Naive B cell (primary cell): ENCODE measurements at places on chromosomes 5 and 9.
A peak's percentile ranks its signal among the peaks of the same experiment; 100 is the strongest.

- no peak for DNase-seq
Observed at GRCh38 chr9:129225815-129226214, 47.8 kb upstream of the IER5L start.

DNA sequence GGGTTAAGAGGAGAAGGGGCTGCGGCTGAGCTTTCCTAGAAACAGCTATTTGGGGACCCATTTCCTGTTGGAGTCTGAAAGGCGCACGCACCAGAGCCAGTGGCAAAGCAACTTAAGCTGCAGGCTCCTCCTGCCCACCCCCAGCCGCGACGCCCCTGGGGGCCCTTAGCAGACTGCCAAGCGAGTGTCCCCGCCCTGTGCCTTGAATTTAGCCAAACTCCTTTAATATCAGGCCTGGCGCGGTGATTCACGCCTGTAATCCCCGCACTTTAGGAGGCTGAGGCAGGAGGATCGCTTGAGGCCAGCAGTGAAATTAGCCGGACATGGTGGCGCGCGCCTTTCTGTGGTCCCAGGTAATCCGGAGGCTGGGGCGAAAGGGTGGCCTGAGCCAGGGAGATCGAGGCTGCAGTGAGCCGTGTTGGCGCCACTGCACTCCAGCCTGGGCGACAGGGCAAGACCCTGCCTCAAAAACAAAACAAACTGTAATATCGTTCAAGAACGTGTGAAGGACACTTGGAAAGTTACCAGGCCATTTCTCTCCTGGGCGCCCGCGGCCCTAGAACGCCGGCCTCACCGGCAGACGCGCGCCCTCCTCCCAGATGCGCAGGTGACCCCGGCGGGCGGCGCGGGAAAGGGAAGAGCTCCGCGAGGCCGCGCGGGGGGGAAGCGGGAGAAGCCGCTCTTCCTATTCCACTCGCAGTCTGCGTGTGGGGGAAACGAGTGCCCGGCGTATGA is 1.0 kb upstream of the F2R start:
- DNase-seq: no peak

DNA sequence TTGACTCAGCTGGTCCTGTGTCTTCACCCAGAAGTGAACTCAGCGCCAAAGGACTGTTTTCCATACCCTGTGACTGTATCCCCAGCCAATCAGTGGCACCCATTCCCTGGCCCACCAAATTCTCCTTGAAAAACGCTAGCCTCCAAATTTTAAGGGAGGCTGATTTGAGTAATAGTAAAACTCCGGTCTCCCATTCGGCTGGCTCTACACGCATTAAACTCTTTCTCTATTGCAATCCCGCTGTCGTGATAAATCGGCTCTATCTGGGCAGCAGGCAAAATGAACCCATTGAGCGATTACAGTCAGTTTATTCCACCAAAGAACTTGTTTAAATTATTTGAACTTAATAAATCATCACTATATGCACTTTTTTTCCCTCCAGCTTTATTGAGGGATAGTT is 55.9 kb upstream of the PPP1R26 start:
- DNase-seq: no peak

- DNase-seq: no peak
Observed at GRCh38 chr5:53578854-53579253, 18.4 kb downstream of the NDUFS4 start.

GRCh38 chr5:157479612-157480510 is 19.8 kb downstream of the NIPAL4 start:
- DNase-seq: no peak

DNA sequence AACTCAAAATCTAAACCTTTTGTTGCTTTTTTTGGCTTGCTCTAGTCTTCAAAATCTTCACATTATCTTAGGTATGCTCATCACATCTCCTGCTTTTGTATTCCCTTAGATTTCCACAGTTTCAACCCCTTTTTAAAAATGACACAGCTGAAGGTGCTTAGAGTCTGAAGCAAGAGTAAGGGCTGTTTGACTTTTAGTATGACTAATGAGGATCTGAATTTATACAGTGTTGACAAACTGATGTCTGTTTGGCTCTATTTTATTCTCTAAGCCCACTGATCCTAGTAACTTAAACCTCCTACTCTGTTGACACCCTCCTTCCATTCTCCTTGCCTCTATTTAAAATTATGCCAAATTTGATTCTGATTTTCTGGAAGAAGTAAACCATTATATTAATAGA is 200.1 kb downstream of the MCTP1 start:
- no peak for DNase-seq

DNA sequence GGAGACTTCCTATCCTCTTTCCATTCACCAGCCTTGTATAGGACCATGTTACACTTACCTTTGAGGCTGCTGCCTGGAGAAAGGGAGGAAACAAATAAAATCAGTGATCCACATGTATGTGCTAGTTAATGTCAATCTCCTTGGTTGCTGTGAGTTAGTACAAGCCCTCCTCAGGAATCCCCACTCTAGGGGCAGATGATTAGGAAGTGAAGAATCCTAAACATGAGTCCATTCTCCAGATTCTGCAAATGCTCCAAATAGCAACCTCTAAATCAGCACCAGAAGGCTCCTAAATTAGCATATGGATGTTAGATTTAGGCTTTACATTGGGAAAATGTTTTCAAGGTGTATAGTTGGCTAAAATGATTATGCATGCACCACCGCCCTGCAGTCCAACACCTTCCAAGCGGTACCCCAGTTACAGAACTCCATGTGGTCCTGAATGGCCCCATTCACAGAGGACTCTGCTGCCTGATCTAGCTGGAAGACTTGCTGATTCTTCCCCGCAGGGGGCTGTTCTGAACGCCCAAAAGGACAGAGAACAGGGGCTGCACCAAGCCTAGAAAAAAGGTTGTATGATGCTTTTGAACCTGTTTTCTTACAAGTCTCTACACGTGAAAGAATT is 123.2 kb downstream of the TLE1 start:
- DNase-seq: no peak

- DNase-seq: no peak
Observed at GRCh38 chr9:89037891-89038290, 46.6 kb downstream of the S1PR3 start.

GRCh38 chr5:23994581-23995370 is 487.4 kb downstream of the PRDM9 start:
- DNase-seq: no peak

GRCh38 chr5:26847041-26847736 is 191.2 kb downstream of the CDH9 start:
- no peak for DNase-seq

DNA sequence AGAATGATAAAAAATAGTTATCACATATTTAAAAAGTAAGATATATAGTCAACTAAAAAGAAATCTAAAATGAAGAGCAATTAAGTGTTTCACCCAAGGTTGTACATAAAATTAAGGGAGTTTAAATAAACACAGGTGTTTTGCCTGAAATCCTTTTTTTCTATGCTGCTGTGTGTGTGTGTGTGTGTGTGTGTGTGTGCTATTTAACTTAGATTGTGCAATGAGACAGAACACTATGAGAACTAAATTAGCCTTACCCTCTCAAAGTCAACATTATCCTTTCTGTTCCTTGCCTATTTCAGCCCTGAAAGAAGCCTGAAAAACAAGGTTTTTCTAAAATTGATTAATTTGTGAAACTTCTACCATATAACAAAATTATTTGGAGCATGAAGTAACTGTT is 516.2 kb downstream of the ELAVL2 start:
- DNase-seq: no peak

DNA sequence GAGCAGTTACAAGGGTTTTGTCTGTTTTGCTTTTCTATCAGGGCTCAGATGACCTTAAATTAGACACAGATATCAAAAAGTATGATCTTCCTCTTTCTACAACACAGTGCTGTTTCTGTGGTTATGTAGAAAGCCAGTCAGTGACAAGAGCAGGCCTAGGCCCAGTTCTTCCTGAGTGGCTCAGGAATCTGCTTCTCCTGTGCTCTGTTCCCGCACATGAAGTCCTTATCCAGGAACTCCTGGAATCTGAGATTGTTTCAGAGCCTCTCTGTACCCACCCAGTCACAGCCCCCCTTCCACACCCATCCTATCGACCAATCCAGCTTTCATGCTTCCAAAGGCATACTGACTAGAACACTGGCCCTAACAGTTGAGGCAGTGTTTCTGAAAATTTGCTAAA is 40.4 kb upstream of the SMU1 start:
- DNase-seq: no peak

DNA sequence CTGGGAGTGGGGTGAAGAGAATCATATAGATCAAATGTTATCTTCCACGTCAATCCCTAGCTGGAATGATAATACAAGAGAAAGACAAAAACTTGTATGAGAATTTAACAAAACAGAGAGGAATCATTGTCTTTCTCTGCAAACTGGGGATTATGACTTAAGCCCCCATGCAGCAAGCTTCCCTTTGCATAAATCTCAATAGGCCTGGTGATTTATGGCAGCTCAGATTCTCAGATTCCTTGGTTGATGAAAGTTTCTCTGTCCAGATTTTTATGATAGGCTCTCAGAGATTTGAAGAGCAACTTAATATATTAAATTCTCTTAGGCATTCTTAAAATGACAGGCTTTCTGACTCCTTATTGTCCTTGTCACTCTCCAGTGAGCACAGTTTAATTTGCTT is 56.0 kb downstream of the RASGRF2 start:
- DNase-seq: no peak

- no peak for DNase-seq
Observed at GRCh38 chr5:154993461-154993860, 20.1 kb upstream of the KIF4B start.

DNA sequence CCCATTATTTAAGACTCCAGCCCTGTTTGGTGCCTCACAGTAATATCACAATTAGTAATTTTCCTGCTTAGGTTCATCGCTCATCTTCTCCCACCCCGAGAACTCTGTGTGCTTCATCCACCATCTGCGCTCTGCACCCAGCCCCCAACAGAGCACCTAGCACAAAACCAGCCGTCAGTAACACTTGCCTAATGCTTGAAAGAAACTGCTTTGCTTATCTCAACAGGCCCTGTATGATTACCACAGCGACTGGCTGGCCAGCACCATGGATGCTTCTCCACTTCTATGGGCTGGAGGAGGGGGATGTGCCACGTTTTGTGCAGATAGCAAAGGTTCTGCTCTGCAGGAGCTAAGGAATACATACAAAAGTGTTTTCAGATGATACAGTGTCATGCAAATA is 166.8 kb downstream of the SPOCK1 start:
- no peak for DNase-seq

DNA sequence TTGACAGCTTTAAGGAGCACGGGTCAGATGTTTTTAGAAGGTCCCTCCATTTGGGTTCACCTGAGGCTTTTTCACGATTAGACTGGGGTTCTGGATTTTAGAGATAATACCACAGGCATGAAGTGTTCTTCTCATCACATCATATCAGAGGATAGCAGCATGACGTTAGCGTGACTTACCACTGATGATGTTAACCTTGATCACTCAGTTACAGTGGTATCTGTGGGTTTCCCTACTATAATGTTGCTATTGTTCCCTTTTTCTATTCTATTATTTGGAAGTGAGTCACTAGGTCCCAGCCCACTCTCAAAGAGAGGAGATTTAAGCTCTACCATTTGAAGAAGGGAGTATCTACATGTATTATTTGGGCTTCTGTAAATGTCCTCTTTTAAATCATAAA is 300.0 kb downstream of the MAST4 start:
- no peak for DNase-seq

DNA sequence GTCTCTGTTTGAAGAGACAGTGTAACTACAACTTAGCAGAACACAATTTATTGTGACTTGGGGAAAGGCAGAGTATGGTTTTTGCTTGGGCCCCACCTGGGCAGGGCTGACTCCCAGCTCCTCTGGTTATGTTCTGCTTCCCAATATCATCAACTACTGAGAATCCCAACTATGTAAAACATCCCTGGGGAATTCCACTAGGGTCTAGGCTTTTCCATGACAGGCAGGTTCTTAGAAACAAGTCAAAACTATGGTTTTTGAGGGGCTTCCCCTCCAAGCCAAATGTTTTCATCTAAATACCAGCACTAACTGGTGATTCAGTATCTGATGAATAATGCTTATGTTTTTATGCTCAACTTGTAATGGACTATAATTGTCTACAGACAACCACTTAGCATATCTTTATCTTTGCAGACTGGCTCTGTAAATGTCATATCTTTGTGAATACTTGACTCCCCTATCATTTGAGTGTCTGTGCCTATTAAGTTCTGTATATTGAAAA is 409.5 kb downstream of the PDE4D start:
- no peak for DNase-seq

GRCh38 chr5:78763659-78764189 is 115.2 kb upstream of the LHFPL2 start:
- no peak for DNase-seq

GRCh38 chr9:83956086-83956435 is 24.0 kb downstream of the HNRNPK start:
- peak; percentile 38 for DNase-seq

- DNase-seq: no peak
Observed at GRCh38 chr9:33107762-33108161, 31.3 kb upstream of the SMU1 start.

- no peak for DNase-seq
Observed at GRCh38 chr9:108040783-108041182, 551.2 kb upstream of the KLF4 start.

DNA sequence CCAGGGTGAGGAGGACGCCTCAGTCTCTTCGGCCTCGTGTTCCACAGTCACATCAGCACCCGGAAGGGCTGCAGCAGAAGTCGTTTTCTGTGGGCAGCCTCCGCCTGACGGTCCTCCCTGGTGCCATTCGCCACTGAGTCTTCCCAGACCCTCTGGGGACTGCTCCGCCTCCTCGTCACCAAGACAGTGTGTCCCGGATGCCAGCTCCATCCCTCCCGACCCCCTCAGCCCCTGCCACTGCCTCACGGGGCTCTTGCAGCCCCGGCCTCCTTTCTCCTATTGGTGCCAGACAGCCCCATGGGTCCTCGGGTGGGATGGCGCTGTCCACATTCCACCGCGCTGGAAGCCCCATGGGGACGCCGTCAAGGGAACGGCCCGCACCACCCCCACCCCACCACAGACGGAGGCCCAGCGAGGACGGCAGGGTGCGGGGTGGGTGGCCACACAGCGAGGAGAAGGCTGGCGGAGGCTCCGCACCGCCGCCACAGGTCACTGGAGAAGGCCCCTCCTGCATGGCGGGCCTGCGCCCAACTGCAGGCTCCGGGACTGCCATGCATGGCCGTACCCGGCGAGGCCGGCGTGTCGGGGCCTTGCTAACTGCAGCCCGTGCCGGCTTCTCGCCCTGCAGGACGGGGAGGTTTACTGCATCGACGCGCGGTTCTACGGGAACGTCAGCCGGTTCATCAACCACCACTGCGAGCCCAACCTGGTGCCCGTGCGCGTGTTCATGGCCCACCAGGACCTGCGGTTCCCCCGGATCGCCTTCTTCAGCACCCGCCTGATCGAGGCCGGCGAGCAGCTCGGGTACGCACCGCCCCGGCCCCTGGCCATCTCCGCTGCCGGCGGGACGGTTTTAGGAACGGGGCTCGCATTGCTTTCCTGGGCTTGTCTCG is 43.6 kb upstream of the CACNA1B start:
- DNase-seq: no peak

- no peak for DNase-seq
Observed at GRCh38 chr9:71506821-71507220, 261.5 kb downstream of the CEMIP2 start.

DNA sequence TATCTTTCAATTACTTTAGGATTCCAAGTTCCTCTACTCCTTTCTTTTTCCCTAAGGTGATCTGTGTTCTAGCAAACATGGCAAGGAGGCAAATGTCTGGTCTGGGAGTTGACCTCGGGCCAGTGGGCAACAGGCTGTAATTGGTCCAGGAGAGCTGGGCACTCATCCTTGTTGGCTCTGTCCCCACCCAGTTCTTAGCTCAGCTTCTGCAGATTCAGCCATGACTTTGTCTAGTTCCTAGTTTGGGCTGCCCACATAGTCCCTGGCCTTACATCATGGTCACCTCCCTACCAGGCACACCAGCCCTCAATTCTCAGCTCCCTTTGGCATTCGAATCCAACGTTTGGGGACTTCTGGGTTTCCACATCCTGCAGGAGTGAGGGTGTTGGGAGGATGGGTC is 92.1 kb upstream of the DAP start:
- no peak for DNase-seq
